Stimulated activated CD8-positive, alpha-beta memory T cell treated with anti-CD3 and anti-CD28 coated beads, Interleukin-4, amount 100 ng/mL, for 1 hour (primary cell): ENCODE measurements at places on chromosomes 7 and 10.

DNA sequence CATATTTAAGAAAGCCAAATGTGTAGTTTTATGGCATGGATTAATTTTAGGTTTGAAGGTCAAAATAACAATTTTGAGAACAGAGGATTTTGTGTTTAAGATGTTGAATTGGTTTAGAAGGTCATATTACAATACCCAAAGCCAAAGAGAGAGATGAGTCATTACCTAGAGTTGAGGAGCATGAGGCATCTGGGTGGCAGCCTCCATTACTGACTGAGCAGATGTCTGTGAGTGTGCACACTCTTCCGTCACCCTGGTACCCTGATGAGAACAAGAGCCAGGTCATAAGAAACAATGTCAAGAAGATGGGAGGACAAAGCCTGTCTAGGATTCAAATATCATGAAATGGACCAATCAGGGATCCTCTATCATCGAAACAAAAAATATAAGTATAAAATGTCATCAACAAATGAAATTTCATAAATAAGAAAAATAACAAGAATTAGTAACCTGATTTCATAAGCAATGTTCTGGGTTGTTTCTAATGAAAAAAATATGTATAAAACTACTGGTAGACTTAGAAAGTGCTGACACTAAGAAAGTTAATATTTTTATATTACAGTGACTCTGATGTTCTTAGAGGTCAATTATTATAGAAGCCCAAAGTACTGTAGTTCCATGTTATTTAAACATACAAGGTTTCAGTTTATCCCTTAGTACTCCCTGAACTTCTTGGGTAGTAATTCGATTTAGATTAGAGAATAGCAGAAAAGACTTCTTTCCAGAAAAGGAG lies 20.0 kb downstream of the CUBN start:
- no peak for DNase-seq

DNA sequence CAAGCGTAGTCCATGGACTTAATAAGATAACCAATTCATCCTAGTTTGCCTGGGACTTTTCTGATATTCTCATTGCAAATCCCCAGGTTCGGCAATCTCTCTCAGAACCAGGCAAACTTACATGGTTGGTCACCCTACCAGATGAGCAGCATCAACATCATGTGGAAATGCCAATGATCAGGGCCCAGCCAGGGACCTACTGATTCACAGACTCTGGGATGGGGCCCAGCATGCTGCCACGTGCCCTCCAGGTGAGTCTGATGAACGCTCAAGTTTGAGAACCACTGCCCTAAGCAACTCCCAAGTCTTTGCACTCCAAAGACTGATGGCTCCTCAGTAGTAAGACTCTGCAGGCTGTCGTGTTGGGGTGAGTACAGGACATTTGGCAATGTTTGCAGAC lies 2.7 kb downstream of the LAMB4 start:
- no peak for DNase-seq

DNA sequence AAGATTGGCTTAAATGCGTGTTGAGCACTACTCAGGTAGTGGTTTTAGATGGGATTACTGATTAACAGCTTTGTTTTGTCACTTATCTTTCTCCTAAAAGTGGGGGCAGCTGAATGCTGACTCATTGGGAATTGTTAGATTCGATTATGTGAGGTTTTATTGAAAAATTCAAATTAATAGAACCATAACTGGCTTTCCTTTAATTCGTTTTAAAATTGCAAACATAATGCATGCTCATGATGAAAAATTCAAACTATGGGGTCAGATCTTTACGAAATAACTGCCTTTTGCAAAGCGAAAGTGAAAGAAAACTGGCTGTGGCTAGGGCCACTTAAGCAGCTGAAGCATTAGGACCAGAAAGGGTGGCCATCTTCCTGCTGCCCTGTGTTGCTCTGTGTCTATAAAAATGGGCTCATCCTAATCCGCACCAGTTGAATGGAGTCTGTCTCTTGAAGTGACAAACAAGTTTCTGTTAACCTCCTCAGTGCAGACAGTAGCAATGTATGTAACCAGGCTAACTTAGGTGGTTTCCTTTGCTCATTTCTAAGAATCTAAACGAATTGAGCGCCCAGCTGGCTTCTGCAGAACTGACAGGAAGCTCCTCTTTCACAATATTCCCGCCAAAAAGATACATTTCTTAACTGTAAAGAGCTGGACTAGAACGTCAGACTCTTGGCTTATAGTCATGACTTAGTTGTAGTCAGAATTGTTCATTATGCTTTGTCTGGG lies 27.8 kb downstream of the DENND10 start:
- no peak for DNase-seq

- DNase-seq: no peak
Observed at GRCh38 chr7:95404316-95404865, 8.2 kb upstream of the PON3 start.

- DNase-seq: no peak
Observed at GRCh38 chr7:132251327-132251659, 325.0 kb downstream of the PLXNA4 start.

DNA sequence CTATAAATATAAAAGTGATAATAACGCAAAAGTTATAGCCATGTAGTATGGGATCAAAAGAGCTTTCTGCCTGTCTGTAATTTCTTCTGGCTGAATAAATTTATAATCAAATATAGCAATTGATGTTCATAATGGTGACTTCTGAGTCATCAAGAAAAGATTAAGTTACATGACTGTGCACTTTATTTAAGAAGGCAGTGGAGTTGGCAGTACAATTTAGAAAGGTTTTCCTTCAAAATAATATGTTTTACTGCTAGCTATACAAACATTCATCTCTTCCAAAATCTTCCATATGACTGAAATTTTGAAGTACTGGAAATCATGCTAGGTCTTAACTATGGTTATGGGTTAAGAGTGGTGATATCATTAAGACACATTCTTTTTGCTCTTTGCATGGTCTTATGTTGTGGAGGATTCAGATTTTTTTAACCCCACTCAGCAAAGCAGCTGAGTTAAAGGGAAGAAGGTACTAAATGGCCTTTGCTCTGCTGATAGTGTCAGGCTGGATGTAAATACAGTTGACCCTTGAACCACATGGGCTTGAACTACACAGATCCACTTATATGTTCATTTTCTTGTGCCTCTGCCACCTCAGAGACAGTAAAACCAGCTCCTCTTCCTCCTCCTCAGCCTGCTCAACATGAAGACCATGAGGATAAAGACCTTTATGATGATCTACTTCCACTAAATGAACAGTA lies 323.6 kb downstream of the BBS9 start:
- no peak for DNase-seq

GRCh38 chr7:100693312-100694097 lies 545 bp downstream of the GIGYF1 start:
- no peak for DNase-seq

GRCh38 chr7:54749200-54749599 lies 9.8 kb downstream of the SEC61G start:
- DNase-seq: no peak

- no peak for DNase-seq
Observed at GRCh38 chr7:149772241-149772955, 990 bp downstream of the ZNF467 start.

DNA sequence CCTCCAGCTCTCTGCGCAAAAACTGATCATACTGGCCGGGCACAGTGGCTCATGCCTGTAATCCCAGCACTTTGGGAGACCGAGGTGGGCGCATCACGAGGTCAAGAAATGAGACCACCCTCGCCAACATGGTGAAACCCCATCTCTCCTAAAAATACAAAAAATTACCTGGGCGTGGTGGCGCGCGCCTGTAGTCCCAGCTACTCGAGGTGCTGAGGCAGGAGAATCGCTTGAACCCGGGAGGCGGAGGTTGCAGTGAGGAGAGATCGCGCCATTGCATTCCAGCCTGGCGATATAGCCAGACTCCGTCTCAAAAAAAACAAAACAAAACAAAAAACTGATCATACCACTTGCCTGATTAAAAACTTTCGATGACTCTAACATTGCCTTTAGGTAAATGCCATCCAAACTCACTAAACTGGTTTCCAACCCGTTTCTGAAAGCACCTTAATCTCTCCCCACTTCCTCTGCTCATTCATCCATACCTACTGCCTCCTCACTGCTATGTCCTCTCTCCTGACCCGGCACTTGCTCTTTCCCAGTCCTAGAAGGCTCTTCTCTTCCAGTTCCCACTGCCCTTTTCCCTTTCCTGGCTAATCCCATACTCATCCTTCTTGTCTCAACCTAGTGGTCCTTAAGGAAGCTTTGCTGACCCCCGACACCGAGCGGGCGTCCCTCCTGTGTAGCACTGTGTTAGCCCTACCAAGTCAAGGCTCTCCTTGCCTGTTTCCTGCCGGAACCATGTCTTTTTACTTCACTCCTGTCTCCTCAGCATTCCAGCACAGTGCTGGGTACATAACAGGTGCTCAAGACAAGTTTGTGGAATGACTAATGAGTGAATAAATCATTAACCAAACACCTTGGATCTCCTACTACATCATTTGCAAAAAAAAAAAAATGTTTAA lies 686 bp upstream of the MIOS start:
- DNase-seq: no peak

DNA sequence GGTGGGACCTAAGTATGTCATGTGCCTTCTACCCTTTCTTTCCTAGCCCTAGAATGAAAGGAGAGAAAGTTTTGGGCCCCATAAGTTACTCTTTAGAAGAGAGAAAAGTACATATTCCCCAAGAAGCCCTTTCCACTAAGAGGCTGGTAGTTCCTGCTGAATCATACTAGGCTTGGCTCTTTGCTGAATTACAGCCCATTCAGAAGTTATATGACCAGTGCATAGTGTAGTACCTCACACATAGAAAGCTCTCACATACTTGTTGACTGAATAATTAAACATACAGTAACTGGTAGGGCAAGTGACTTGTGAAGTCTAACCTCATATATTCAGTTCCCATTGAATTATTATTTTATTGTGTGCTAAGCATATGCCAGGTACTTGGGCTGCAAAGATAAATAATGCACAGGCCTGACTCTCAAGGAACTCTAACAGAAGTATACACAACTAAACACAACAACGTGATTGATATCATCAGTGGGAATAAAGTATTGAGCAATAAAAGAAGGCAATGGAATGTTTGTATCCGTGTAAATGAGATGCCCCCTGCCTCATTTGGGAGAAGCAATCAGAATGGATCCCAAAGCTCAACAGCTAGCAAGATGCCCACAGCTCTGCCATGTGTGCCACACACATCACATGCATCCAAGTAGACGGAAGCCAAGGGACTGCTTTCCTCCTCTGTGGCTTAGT lies 38.9 kb upstream of the UBN2 start:
- no peak for DNase-seq

DNA sequence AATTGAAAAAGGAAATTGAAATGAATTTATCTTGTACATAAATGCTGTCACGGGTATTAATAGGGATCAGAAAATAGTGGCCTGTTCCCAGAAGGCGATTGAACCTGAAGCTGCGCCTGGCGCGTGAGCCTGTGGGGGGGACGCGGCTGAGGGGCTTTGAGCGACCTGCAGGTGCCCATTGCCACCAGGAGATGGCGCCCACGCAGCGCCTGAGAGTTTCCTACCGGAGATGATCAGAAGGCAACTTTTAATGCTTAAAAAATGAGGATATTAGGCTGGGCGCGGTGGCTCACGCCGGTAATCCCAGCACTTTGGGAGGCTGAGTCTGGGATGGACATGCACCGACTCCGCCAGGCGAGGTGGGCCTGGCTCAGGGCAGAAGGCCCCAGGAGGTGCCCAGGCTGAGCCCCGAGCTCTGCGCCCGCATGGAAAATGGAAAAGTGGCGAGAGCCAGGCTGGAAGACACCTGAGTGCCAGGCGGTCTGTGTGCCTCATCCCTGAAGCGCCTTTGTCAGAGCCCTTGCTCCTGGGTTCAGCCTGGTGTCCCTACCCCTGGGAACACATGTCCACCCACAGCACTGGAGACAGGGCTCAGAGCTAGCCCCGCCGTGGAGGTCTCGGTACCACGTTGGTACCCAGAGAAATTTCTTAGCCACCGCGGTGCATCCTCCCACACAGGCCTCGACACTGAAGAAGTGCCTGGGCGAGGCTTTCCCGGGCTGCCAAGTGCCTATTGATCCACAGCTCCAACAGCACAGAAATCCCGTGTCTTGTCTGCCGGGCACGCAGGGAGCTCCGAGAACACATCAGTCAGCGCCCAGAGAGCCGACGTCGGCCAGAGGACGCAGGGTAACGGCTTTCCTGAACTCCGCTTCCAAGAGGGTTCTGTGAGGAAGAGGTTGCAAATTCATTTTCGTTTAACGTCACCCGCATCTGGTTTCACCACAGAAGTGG lies 117.4 kb downstream of the INPP5A start:
- DNase-seq: no peak

DNA sequence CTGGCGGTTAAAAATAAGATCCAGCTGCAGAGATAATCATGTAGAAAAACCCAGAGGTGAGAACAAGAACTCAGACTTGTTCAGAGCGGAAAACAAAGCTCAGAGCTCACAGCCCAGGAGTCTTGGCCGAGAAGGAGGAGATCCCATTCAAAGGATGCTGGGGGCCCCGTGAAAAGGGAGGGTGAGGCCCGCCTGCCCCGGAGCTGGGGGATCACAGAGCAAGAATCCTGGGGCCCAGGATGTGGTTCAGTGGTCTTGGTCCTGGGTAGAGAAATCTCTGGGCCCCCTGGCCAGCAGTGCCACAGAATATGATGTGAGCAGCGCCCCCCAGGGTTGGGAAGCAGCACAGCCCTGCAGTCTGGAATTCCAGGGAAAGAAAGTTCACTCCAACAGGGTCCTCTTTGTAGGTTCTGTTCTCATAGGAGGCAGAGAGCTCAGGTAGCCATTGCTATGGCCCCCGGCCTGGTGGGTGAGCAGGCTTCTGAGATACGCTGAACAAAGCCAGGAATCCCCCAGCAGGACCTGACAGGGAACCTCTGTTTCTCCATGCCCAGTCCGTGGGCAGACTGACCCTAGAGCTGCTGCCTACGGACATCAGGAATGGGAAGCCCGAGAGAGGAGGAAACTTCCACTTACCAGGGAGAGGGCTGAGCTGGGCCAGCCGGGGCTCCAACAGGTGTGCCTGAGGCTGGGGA lies 77.7 kb upstream of the GNA12 start:
- DNase-seq: no peak

GRCh38 chr7:26361637-26362036 lies 70.0 kb downstream of the SNX10 start:
- no peak for DNase-seq

- DNase-seq: no peak
Observed at GRCh38 chr7:154906736-154907355, 96.1 kb downstream of the PAXIP1 start.
